BE2C (cell line): ENCODE measurements at places on chromosomes 4 and X.

DNA sequence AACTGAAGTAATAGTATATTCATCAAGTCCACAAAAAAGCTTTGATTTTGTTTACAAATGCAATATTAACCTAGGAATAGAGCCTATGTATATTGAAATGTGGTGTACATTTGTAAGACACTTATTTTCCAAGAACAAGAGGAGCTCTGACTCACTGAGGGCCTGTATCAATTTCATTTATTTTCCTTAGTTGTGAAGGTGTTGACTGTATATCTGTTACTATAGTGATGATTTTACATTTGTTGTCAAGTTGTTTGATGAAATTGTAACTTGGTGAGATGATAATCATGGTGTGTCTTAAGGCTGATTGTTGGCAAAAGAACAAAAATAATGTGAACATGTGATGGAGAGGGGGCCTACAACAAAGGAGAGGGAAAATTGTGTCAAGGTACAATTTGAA lies 274.9 kb upstream of the TEX13A start:
- DNase-seq, result no peak

DNA sequence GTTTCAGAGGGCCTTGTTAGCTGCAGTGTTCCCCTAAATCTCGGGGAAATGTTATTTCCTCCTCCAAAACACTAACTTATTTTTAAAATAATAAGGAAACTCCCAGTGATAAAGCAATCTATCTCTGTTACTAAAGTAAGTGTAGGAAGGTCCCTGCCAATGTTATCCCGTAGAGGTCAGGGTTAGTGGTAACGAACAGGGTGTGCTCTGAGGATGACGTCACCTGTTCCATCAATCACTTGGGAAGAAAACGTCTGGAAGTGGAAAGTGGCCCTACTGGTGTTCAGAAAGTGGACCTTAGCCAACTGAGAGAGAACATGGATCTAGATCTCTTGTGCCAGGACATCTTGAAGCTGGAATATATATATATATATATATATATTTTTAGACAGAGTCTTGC lies 249.5 kb downstream of the BCOR start:
- DNase-seq, result no peak

DNA sequence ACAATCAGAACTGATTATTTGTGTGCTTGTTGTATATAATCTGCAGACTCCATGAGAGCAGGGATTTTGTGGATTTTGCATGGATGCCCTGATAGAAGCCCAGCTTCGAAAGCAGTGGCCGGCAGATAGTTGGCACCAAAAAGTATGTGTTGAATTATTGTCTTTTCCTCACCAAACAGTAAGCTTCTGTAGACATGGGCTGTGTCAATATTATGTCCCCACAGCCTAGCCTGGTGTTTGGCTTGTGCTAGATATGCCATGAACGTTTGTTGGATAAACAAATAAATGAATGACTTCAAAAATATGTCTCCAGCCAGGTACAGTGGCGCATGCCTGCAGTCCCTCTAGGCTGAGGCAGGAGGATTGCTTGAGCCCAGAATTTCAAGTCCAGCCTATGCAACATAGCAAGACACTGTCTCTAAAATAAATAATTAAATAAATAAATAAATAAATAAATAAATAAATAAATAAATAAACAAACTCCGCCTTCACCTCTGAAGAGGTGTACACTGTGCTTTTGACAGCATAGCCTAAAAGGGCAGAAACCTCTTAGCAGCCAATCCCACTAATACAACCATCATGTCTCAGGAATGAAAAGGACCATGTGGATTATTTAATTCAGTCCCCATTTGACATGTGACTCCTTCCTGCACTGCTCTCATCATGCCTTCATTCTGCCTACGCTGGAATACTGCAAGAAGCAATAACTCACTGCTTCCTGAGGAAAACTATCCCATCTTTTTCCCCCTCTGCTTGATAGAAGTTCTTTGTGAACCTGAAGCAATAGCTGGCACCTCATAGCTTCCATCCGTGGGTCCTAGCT lies 335.2 kb downstream of the FBXW7 start:
- DNase-seq, result no peak

- DNase-seq, result no peak
Observed at GRCh38 chr4:163393471-163393870, 49.8 kb downstream of the NPY5R start.

DNA sequence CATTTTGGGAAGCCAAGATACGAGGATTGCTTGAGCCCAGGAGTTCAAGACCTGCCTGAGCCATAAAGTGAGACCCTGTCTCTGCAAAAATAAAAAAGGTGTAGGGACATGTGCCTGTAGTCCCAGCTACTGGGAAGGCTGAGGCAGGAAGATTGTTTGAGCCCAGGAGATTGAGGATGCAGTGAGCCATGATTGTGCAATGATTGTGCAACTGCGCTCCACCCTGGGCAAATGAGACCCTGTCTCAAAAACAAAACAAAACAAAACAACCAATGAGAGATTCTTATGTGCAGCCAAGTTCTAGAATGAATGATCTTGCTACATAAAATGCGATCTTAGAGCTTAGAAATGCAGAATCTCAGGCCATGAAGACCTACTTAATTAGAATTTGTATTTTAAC lies 22.5 kb downstream of the SLC9B2 start:
- no peak for DNase-seq

DNA sequence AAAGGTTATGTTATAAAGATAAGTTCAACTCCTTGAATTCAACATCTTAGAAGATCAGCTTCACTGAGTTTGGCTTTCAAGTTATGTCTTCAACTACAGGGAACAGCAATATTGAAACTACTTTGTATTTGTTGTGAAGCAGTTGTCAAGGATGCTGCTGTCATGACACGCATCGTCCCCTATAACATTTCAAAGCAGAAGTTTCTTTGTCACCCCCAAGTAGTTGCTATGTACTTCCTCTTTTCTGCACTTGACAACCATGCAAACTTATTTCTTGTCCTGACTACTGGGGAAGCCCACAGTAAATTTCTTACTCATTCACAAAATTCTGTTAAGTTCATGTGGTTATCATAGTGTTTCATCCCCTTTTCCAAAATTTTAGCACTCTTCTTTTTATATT lies 14.3 kb downstream of the ANTXR2 start:
- no peak for DNase-seq

DNA sequence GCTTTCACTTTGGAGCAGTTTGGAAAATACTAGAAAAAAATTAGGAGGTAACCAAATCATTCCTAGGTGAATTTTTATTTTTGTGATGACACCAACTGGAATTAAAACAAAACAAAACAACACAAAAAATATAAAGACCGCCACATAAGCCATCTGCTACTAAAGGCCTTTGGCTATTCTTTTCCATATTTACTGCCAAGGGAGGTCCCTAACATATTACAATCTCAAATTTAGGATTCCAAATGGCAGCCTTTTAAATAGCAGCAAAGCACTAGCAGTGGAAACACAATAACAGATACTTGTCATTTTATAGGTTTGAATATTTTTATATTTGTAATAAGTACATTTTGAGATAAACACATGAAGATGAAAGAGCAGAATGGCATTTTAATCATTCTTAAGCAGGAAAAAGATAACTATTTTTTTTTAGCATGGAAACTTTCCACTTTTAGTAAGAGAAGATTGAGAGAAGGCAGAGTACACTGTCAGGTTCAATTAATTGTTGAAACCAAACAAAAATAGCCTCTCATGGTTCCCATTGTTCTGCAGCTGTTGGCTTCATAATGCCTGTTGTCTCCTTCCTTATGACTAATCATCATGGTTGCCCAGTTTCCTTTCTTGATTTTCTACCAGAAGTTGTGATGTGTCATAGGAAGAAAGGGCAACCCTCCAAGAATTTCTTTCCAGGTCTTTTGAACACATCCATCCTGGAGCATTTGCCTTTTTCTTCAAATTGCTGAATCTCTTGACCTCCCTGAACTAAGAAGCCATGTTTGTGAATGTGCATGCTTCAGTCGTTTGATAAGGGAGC lies 219.0 kb upstream of the EMCN start:
- DNase-seq, result no peak

DNA sequence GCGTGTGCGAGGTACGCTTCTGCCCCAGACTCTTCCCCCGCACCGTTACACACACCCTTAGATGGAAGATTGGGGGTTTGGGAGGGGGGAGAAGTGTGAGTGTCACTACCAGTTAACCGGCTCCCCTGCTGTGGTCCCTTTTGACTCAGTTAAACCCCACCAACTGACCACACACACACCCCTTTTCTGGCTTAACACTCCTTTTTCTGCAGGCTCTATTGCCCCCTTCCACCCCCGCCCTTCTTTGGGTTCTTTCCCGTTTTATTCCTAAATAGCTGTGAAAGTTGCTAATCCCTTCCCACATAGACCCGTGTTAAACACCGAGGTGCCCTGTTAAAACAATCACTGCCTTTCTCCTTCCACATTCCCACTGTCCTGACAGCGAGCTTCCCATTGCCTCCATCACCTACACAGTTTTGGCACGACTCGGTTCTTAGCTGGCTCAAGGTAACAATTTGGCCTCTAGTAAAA lies 3.7 kb upstream of the NR3C2 start:
- DNase-seq, result no peak
